IPS-NIHi11 (cell line): ENCODE measurements at places on chromosomes 16 and 17.

DNA sequence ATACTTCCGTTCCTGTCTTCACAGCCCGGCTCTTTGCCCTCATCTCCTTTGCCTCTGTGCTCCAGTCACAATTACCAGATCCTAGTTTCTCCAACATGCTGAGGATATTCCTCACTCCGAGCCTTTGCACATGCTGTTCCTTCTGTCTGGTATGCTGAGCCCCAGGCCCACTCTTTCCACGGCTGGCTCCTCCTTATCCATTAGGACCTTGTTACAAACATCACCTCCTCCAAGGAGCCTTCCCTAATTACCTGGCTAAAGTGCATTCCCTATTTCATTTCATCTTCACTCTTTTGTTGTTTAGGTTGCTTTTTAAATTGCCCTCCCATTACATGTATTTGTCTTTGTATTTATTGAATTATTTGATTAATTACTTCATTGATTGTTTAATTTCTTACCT lies 14.9 kb upstream of the ADGRG1 start:
- DNase-seq, result no peak

GRCh38 chr17:21418446-21419298 lies 42.5 kb downstream of the KCNJ12 start:
- DNase-seq, result no peak

DNA sequence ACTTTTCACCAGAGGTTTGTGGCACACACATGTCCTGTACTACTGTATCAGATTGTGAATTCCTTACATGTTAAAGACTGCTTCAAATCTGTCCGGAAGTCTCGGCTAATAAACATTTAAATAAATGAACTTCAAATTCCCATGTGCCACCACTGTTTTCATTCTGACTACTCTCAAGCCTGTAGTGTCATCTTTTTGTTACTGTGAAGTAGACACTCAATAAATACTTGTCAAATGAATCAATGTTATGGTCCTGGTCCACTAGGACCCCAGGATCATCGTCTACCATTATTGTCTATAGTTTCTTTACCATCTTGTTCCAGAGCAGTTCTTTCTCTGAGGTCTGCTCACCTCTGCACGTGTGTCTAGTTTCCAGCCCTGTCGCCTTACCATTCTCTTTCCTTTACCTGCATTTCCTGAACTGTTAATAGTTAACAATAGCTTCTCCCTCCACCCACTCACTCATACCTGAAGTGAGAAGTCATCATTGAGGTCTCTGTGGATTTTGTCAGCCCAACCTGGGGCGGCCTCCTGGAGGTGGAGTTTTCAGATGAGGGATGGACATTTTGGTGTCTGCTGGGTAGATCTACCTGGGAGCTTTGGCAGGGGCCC lies 333.0 kb downstream of the SEC14L1 start:
- no peak for DNase-seq

GRCh38 chr16:1790611-1791255 lies 2.8 kb downstream of the IGFALS start:
- no peak for DNase-seq

DNA sequence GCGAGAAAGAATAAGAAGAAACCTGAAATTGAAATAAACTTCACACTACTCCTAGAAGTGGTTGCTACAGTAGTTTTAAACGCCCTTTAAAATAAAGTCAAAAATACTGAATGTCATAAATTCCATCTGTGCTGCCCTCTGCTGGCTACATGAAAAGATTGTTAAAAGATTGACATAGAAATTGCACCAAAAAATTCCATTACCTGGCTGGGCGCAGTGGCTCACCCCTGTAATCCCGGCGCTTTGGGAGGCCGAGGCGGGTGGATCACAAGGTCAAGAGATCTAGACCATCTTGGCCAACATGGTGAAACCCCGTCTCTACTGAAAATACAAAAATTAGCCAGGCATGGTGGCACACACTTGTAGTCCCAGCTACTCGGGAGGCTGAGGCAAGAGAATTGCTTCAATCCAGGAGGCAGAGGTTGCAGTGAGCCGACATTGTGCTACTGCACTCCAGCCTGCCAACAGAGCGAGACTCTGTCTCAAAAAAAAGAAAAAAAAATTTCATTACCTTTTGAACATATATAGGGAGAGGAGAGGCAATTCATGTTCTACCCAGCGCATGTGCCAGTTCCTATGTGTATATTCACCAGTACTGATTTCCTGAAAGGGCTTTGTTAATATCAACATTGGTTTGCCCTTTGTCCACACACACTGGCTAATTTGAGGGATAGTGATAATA lies 36.5 kb downstream of the CYTH1 start:
- DNase-seq, result no peak

GRCh38 chr16:2250652-2251295 lies 613 bp downstream of the ECI1 start:
- DNase-seq, result no peak

GRCh38 chr16:88318521-88318920 lies 64.2 kb upstream of the ZNF469 start:
- DNase-seq, result no peak

DNA sequence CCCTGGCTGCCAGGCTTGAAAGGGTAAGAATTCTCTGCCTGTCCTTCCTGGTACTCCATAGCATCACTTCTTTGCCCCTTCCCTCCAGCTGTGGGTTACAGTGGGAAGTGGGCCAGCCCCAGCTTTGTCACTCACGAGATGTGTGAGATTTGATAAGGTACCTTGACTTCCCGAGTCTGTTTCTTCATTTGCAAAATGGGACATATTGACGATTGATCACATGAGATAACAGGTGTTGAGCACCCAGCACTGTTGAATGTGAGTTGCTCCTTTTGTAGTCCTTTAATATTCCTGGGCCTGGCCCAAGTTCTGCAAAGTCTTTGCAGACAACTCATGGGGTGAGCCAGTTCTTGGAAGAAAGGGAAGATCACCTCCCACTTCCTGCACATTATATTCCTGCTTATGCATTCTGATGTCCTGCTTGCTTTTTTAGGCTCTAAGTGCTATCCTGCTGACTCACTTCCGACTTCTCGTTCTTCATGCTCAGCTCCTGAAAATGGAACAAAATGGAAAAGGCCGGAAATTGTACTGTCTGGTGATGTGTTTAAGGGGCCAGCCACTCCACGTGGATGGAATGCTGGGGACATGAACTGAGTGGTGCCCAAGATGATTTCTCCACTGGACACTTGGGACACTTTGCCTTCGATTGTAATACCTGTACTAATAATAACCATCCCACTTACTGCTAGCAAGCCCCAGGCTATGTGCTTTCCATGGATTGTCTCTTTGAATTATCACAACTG lies 8.3 kb upstream of the NLK start:
- DNase-seq, result no peak

GRCh38 chr17:31538080-31538762 lies 146.7 kb downstream of the RAB11FIP4 start:
- DNase-seq, result no peak

DNA sequence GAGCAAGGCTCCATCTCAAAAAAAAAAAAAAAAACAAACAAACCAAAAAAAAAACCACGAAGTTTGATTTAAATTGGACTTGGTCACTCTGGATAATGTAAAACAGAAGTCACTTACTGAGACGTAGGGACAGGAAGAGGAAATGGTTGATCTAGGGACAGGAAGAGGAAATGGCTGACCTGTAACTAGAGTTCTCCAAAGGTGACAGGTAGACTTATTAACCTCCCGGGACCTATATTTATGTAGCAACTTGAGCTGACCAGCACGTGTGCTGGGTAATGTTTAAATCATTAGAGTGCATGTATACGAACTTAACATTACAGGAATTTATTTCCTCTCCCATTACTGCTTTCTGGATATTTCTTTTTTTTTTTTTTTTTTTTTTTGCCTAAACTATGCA lies 81.5 kb upstream of the DHX40 start:
- no peak for DNase-seq

GRCh38 chr16:70483426-70483825 lies 29.0 kb downstream of the FCSK start:
- no peak for DNase-seq

- peak; percentile 99 for DNase-seq
Observed at GRCh38 chr16:75265911-75266701, 14.7 kb upstream of the BCAR1 start.

DNA sequence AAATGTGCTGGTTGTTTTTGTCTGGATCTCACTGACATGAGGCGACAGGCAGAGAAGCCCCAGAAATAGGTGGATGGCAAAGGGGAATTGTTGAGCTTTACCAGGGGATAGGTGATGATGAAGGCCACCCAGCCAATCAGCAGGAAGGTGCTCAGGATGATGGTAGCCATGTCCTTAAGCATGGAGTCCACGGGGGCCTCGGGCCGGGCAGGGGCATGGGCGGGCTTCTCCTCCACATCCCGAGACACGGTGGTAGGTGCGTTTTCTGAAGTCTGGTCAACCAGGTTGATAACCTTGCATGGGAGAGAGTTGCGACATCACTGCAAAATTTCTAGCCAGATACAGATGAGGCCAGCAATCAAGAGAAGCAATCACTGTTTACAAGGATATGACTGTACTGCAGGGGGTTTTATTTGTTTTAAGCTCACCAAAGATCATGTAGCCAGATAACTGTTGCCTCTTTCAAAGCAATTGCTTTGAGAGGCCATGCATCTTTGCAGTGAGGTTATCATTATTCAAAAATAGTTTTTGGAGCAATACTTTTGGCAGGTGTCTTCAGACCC lies 37.3 kb upstream of the ICAM2 start:
- no peak for DNase-seq

- DNase-seq, result no peak
Observed at GRCh38 chr17:41781404-41782110, 5.0 kb downstream of the JUP start.

GRCh38 chr16:81265052-81265451 lies 26.6 kb downstream of the BCO1 start:
- no peak for DNase-seq

- DNase-seq, result no peak
Observed at GRCh38 chr17:60077226-60077625, 1.5 kb downstream of the HEATR6 start.

DNA sequence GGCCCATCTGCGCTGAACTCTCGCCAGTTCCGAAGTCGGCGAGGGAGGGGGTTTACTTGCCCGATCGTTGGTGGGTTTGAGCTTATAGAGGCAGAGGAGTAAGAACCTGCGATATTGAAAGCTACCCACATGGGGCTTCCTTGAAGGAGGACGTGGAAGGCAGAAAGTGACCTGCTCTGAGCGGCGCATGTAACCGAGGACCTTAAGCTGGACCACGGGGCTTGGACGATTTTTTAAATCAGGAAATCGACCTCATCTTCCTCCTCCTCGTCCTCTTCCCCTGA lies 2.0 kb downstream of the PRAC2 start:
- no peak for DNase-seq

GRCh38 chr17:48307814-48308411 lies 122.1 kb downstream of the SKAP1 start:
- DNase-seq, result peak; percentile 42

DNA sequence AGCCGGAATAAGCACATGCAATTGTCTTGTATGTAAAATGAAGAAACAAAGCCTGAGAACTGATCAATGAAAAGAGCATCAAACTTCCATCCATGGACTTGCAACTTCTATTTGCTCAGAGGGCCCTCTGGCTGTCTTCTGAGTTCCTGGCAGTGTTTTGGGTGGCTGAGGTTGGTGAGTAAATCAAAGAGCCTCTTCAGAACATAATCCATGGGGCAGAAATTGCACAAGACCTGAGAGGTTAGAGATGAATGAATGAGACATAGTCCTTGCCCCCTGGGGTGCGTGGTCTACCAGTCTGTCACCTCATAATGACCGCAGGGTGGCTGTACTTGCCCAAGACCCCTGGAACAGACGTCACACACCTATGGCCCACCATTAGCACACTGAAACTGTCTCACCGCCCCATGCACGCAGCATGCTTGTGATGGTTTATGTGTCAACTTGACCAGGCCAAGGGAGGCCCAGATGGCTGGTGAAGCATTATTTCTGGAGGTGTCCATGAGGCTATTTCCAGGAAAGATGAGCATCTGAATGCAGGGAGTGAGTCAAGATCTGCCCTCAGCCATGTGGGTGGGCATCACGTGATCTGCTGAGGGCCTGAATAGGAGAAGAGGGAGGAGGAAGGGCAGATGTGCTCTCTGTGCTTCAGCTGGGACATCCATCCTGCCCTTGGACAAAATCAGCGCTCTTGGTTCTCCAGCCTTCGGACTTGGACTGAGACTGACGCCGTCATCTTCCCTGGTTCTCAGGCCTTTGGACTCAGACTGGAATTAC lies 8.3 kb downstream of the PIK3R6 start:
- DNase-seq, result no peak

DNA sequence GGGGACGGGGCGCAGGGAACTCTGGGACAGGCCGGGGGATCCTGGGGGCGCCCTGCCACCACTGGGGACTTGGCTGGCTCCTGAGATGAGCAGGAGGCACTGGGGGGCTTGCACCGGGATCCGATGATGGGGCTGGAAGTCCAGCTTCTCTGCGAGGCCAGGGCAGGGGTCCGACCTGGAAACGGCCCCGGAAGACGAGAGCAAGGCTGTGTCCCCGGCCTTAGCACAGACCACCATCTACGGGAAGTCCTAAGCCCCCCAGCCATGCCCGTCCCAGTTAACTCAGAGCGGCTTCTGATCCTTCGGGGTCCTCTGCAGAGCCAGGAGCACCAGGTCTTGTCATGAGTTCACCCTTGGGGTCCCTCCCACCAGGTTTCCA lies 573 bp downstream of the CDT1 start:
- no peak for DNase-seq

DNA sequence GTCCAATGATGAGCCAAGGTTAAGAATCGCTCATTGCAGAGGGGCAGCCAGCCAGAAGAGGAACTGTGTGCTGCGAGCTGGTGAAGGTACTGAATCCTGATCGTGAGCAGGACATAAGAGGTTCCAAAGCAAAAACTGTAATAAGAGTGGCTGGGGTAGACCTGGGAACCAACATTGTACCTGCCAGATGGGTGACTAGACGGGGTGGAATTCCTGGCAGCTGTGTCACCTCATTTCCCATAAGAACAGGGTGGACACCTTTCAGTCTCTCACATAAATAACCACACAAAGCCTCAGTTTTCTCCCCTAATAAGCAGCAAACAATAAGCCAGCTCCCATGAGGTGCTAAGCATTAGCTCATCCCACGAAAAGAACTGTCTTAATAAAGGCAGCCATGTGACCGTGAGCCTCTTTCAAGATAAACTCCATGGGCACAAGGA lies 290.3 kb downstream of the SOX9 start:
- no peak for DNase-seq

GRCh38 chr17:38719943-38720641 lies 10.0 kb upstream of the CISD3 start:
- peak; percentile 84 for DNase-seq

GRCh38 chr16:89155184-89155679 lies 16.3 kb upstream of the CDH15 start:
- no peak for DNase-seq

DNA sequence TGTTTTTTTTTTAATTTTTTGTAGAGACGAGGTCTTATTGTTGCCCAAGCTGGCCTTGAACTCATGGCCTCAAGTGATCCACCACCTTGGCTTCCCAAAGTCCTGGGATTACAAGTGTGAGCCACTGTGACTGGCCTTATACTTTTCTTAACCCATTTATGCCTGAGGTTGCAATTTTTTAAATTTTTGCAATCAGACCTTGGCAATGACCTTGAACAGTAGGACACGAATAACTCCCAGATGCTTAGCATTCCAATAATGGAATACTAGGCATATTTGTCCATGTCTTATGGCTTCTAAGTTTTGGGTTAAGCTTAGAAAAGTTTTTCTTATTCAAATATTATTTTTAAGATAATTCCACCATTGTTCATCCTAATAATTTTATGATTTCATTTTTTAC lies 28.3 kb upstream of the TMEM97 start:
- no peak for DNase-seq

- peak; percentile 91 for DNase-seq
Observed at GRCh38 chr16:75555213-75555706, 792 bp downstream of the TMEM231 start.
